ENCODE measurements at places on chromosomes 7 and 10.

DNA sequence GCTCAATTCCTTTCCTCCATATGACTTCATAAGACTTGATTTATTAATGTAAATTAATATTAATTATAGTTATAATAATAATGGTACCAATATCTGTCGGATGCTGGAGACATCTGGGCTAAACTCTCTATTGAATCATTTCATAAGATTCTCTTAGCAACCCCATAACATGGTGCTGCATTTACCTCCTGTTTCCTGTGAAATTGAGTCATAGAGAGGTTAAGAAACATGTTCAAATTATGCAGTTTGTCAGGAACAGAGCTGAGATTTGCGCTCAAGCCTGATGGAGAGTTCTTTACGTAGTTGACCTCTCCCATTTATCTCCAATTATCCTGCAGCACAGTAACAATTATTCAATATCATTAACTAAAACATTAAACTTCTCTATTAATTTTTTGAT is 621.8 kb upstream of the FZD8 start:
- no peaks in the 10 kb centered on the region for H3K4me1 ChIP-seq
- no peak overlapping the region for H3K27ac ChIP-seq
- no peaks in the 10 kb centered on the region for H3K36me3 ChIP-seq
- H3K4me3 ChIP-seq, result no peak overlapping the region
- no peaks in the 10 kb centered on the region for H3K27me3 ChIP-seq

- no peaks in the 10 kb centered on the region for H3K27me3 ChIP-seq
- no peaks in the 10 kb centered on the region for H3K4me1 ChIP-seq
- no peak for DNase-seq
- no peak overlapping the region for H3K4me3 ChIP-seq
- H3K36me3 ChIP-seq, result no peaks in the 10 kb centered on the region
Observed at GRCh38 chr7:37961251-37961650, 40.8 kb downstream of the EPDR1 start.

DNA sequence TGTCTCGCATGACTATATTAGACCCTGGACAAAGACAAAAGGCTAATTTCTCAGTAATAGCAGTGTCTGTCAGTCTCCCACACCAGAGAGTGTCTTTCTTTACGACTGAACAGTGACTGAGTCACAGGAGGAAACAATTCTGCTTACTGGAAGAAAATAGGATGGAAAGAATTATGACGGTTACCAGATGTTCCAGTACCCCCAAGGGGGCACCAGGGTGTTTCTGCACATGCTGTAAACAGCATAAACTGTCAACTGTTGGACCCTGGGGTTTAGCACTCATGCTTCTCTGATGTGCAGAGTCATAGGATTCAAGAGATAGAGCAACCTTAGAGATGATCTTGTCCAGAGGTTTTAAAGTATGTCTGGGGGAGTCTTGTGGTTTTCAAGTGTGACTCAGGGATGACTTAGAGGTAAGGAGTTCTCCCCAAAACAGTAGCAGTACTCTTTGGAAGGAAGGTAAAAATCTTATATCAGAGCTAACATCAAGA is 291.7 kb downstream of the THSD7A start:
- H3K27me3 ChIP-seq, result no peaks in the 10 kb centered on the region
- no peaks in the 10 kb centered on the region for H3K36me3 ChIP-seq
- no peak for DNase-seq
- H3K4me1 ChIP-seq, result no peaks in the 10 kb centered on the region
- H3K27ac ChIP-seq, result no peak overlapping the region

DNA sequence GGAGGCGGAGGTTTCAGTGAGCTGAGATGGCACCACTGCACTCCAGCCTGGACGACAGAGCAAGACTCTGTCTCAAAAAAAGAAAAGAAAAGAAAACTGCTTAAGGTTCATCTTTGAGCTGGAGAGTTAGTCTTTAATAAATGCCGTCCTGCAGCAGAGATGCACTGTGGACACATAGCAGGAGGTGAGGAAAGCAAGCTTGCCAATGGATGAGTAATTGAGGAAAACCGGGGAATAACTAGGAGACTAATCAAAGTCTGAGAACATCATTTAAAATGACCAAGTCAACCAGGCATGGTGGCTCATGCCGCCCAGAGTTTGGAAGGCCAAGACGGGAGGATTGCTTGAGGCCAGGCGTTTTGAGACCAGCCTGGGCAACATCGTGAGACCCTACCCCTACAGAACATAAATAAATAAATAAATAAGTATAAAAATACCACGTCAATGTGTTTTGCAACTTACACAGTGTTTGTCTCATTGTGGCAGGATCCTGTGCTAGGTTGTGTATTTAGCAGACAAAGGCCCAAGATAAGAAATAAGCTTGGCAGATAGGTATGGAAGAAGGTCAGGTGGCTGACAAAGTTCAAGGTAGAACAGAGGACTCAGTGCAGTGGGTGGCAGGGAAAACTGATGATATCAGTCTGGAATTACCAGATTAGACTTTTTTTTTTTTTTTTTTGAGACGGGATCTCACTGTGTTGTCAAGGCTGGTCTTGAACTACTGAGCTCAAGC is 115.7 kb upstream of the KMT2C start:
- no peak for DNase-seq
- no peaks in the 10 kb centered on the region for H3K27me3 ChIP-seq
- H3K36me3 ChIP-seq, result no peaks in the 10 kb centered on the region
- no peaks in the 10 kb centered on the region for H3K4me1 ChIP-seq
- H3K27ac ChIP-seq, result no peak overlapping the region

DNA sequence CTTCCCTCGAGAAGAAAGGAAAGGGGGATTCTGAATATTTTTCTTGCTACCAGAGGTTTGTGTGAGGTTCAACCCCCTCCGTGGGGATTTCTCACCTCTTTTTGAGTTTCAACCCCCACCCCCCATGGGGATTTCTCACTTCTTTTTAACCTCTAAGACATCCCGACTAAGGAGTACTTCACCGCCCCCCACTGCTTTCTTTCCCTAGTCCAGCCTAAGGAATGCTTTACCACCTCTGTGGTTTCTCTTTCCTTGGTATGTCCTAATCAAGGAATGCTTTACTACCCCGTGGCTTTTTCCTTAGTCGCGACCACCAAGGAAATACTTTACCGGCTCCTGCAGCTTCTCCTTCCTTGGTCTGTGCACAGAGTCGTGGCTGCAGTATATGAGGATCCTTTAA is 149.4 kb downstream of the LYZL1 start:
- no peak overlapping the region for H3K27ac ChIP-seq
- no peak for DNase-seq
- H3K36me3 ChIP-seq, result peaks cover 25% of the 10 kb centered on the region
- no peaks in the 10 kb centered on the region for H3K27me3 ChIP-seq

GRCh38 chr10:10850214-10850613 is 167.5 kb upstream of the CELF2 start:
- H3K27ac ChIP-seq, result no peak overlapping the region
- no peaks in the 10 kb centered on the region for H3K4me1 ChIP-seq
- no peak for DNase-seq
- no peak overlapping the region for H3K4me3 ChIP-seq
- no peaks in the 10 kb centered on the region for H3K36me3 ChIP-seq
